ENCODE measurements at places on chromosomes 4 and X.

- DNase-seq, result no peak
Observed at GRCh38 chrX:63658920-63659319, 126.1 kb downstream of the ARHGEF9 start.

- DNase-seq, result no peak
Observed at GRCh38 chr4:83738895-83739294, 203.0 kb downstream of the GPAT3 start.

DNA sequence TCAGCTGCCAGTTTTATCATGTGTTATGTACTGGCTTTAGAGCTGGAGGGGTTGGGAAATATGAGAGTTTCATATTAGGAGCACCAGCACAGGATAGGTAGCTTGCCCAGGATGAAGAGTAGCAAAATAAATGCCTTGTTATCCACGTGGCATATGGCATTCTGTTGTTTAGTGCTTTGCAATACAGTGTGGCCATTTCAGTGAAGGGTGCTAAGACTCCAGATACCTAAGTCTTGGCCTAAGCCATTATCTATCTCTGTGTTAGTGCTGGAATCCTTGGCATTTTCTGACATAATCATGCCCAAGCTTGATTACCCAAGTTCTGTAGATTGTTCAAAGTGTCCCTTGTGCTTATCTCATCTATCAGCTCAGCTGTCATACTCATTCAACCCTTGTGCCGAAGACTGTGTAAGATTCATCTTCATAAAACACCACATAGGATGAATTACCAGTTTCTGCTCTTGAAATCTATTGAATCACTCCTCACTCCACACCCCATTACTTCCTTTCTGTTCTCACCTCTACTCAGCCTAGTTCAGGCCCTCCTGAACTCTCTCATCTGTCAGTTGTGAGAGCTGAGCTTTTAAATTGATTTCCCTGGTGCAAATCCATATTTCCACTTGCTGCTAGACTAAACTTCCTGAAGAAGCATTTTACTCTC, 73.5 kb downstream of the CLCN5 start:
- no peak for DNase-seq

GRCh38 chr4:158172261-158173258, at the start of gene GASK1B:
Gene GASK1B (minus strand): TSS chr4:158173025. CDS start chr4:158171375, 1,650 bp downstream.
- DNase-seq, result no peak

DNA sequence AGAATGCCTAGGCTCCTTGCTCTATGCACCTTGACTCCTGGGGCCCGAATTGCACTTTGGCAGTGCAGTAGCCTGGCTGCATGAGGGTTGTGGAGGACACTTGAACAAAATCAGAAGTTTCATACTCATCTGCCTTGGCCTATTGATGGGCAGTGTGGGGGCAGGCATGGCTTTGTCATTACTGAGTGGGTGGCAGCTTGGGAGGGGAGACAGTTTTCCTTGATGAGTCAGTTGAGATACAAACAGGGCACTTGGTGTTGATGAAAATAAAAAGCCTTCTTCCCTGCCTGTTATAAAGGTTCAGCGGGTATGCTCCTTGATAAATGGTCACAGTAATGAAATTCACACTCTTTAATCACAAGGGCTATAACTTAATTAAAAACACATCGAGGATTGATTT, 126.8 kb upstream of the MAMLD1 start:
- DNase-seq, result no peak

GRCh38 chr4:89400287-89401035, 92.9 kb upstream of the GPRIN3 start:
- DNase-seq, result no peak

GRCh38 chr4:13260513-13260912, 223.6 kb downstream of the RAB28 start:
- no peak for DNase-seq

- no peak for DNase-seq
Observed at GRCh38 chr4:113637823-113638561, 123.5 kb downstream of the CAMK2D start.

- DNase-seq, result no peak
Observed at GRCh38 chr4:167785523-167785922, 306.8 kb upstream of the ANXA10 start.

GRCh38 chr4:1459722-1460511, 53.7 kb upstream of the NKX1-1 start:
- no peak for DNase-seq

GRCh38 chr4:40562681-40563080, 67.0 kb downstream of the RBM47 start:
- no peak for DNase-seq

DNA sequence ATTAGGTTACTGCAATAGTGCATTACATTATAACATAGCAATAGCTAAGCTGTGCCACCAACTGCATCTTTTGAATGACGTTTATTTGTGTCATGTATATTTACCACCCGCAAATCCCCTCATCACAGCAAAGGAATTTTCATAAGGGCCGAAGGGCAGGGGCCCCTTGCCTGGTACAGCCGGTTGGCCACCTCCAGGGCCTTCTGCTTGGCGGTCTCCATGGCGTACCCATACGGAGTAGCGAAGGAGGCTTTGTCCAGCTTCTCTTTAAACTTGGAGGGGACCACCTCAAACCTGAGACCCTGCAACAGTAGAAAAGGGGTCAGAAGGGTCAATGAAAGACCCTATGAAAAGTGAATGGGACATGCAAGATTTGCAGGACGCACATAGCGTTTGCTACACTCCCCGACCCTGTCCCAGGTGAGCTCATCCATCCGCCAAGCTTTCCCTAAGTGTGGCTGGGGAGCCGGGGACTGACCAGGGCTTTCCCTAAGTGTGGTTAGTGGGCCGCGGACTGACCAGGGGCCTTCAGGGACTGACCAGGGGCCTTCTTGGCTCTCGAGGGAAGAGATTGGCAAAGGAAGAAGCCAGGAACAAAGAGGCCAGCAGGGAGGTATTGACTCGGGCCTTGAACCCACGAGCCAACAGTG, 10.6 kb downstream of the ASMTL start:
- DNase-seq, result no peak

DNA sequence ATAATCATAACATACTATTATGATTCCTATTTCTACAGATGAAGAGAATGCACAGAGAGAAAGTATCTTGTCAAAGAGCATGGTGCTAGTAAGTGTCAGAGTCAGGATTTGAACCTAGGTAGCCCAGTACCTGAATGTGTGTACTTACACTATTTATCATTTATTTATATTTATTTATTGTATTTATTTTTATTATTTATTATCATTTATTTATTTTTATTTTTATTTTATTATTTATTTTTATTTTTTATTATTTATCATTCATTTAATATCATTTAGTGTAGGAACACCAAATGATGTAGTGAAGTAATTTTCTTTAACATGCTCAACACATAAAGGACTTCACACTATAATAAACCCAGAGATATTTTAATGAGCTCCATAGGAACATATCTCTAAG, 209.4 kb upstream of the ZFP42 start:
- no peak for DNase-seq

GRCh38 chr4:15234116-15234855, 193.5 kb upstream of the C1QTNF7 start:
- no peak for DNase-seq

GRCh38 chrX:55006827-55007621, 6.9 kb downstream of the APEX2 start:
- DNase-seq, result no peak

DNA sequence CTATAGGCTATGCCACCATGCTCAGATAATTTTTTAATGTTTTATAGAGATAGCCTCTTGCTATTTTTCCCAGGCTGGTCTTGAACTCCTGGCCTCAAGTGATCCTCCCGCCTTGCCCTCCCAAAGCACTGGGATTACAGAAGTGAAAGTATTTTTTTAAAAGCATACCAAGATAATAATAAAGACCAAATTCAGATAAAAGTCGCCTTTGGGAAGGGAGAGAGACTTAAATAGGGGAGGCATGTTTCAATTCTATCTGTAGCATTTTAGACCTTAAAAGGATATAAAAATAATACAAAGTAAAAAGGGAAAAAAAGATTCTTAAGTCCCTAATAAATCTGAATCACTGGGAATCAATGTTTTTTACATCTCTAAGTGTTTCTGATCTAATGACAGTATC, 108.9 kb downstream of the AFAP1 start:
- DNase-seq, result no peak

- DNase-seq, result no peak
Observed at GRCh38 chr4:87391576-87392054, 627 bp upstream of the HSD17B11 start.

DNA sequence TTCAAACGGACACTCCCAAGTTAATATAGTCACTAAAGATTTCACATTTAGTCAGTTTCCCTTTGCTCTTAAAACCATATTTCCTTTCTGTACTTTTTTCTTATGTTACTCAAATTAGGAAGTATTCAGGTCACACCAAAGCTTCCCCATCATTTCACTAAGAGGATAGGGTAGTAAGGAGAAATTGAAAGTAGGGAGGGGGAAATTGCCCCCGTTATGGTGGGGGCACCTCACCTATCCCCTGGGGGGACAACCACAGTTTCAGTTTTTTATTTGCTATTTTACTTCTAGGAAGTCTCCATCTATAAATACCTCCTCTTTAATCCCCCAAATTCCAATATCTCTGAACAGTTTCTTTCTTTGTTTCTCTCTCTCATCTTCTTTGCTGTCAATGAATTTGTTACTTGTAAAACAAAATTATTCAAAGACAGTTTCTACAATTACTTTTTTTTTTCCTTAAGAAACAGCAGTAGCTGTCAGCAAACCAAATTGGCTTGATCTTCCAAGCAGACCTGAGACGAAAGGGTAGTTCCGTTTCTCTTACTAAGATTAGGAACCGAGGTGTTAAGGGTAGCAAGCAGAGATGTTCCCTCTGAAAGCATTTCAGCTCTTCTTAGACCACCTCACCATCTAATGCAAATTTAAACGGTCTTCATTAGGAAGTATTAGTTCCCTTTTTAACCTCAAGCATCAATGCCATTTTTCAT, 160.2 kb upstream of the KLF3 start:
- DNase-seq, result no peak

DNA sequence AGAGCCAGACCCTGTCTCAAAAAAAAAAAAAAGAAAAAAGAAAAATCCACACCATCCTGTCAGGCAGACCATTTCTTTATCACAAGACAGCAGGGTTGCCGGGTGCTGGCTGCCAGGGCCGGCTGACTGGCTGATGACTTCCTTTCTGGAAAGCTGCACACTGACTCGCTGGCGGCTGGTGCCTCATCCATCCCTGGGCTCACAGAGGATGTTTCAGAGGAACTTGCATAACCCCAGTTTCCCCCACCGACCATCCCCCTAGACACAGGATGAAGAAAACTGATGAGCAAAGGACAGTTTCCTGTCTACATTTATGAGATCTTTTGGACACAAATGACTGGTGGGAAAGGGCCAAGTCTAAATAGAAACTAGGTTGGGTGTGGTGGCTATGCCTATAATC, 14.1 kb downstream of the HPSE start:
- no peak for DNase-seq

DNA sequence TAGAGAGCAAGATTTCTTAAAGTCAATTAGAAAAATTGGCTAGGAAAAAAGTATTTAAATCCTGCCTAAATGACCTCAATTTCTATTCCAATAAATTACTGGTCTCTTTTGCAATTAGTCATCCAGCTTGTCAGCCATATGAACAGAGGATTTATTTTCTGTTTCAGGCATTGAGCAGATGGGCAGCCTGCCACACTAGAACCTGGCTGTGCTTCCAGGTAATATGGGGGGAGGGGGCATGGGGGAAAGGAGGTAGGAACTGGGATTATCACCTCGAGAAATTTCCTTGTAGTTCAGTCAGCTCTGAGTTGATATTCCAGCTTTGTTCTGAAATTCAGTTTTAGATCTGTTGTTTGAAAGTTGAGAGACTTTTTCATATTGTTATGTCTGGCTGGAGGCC, 206.3 kb upstream of the LCORL start:
- DNase-seq, result no peak

DNA sequence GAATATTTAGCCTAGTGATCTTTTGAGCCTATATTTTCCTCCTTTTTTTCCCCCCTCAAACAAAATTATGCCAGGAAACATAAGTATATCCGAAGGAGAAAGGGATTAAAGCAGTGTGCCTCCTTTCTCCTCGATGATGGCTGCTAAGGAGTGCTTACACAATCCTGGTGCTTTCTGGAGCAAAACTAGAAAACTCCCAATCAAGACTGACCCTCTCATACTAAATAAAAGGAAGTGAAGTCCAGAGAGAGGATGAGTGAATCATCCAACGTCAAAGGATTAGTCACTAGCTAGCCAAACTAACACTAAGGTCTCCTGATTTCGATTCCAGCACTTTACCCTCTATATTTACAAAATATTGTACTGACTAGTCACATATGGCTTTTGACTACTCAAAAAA, 146.8 kb downstream of the PPP3CA start:
- no peak for DNase-seq

DNA sequence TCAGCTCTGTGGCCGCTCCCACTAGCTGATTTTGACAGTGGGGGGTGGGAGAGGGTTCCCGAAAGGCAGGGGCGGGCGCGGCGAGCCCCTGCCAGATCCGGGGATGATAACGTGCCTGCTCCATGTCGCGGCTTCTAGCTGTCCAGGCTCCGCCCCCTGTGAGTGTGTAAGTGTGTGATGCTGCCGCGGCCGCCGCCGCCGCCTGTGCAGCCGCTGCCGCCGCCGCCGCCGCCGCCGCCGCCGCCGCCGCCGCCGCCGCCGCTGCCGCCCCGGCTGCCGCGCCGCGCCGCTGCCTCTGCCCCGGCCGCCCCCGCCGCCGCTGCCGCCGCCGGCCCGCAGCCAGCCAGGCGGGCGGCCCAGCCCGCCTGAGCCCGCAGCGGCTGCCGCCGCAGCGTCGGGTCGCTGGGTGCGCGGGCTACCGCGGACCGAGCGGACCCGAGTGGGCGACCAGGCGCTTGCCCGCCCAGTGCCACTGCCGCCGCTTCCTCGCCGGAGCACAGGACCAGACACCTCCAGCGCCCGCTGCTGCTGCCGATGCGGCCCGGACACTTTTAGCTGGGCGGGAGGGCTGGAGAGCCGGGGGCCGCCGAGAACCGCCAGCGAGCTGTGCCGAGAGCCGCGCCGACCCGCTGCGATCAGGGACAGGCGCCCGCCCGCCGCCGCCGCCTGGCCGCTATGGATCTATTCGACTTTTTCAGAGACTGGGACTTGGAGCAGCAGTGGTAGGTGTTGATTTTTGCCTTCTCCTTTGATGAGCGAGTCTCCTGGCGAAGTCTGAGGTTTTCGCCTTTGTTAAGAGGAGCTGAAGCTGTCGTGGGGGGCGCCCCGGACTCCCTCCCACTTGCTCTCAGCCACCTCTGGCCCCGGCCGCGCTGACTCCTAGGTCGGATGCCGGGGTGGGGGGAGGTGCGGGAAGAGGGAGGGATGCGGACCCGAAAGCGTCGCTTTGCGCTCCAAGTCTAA, at the start of gene AFF2:
Gene AFF2 (plus strand): TSS at position 195 of the 963 bp plus-strand sequence. CDS start 481 bp downstream, at position 676.
- no peak for DNase-seq

- no peak for DNase-seq
Observed at GRCh38 chrX:30283456-30284200, 25.6 kb downstream of the NR0B1 start.

Measured in cortex of kidney (tissue), 1 donor.